ENCODE measurements at places on chromosomes 7 and 10. TPM values are rescaled to one million over a fixed set of nuclear protein-coding genes. Genes with fewer than 3 reads are reported as not detected.
A peak's percentile ranks its signal among the peaks of the same experiment; 100 is the strongest.

DNA sequence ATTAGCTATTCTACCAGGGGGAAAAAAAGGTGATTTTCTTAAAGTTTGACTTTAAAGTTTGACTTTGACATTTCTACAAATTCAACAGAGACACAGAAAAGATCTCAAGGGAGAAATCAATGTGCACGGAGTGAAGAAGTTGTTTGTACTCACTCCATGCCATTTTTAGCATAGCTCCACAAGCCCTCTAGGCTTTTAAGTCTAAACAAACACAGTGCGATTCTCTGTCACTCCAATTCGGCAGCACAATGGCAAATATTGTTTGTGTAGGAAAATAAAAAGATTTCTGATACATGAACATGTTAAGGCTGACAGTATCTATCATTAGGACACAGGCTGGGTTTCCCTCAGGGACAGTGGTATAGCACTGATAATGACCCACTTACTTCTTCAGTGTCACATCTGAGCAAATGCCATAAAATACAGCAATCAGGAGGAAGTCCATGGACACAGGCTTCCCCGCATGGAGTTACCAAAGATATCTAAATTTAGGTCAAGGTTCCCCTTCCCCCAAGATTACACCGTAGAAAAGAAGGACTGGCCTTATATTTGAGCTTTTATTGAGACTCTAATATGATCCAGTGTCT, 28.0 kb downstream of the GSAP start:
- peaks cover 15% of the 10 kb centered on the region for H3K4me1 ChIP-seq
- no peak overlapping the region for H3K4me3 ChIP-seq
- H3K27me3 ChIP-seq, result no peaks in the 10 kb centered on the region
- no peak overlapping the region for H3K27ac ChIP-seq

ESYT2 gene
- total RNA-seq, result 69.7 TPM

GRCh38 chr7:121267612-121268011, 61.2 kb upstream of the WNT16 start:
- no peak overlapping the region for H3K4me3 ChIP-seq
- H3K27me3 ChIP-seq, result no peaks in the 10 kb centered on the region
- no peak for DNase-seq
- no peak overlapping the region for H3K27ac ChIP-seq

GRCh38 chr10:61899069-61899531, 2.4 kb upstream of the ARID5B start:
- no peaks in the 10 kb centered on the region for H3K27me3 ChIP-seq
- peaks cover 3% of the 10 kb centered on the region for H3K4me1 ChIP-seq
- DNase-seq, result no peak

NANOS1 gene
- 1.0 TPM for total RNA-seq

GRCh38 chr7:24440892-24441291, 132.4 kb upstream of the PALS2 start:
- no peaks in the 10 kb centered on the region for H3K27me3 ChIP-seq
- no peak overlapping the region for H3K27ac ChIP-seq
- H3K4me1 ChIP-seq, result no peaks in the 10 kb centered on the region
- H3K4me3 ChIP-seq, result no peak overlapping the region
- H3K36me3 ChIP-seq, result no peaks in the 10 kb centered on the region

CLRN3 gene
- not detected for total RNA-seq

GRCh38 chr7:27665531-27665930, 2.8 kb upstream of the HIBADH start:
- H3K4me3 ChIP-seq, result no peak overlapping the region
- H3K4me1 ChIP-seq, result no peaks in the 10 kb centered on the region
- H3K27me3 ChIP-seq, result no peaks in the 10 kb centered on the region

- no peaks in the 10 kb centered on the region for H3K36me3 ChIP-seq
- no peak overlapping the region for H3K4me3 ChIP-seq
- no peaks in the 10 kb centered on the region for H3K27me3 ChIP-seq
Measured at GRCh38 chr7:116577320-116577871, 52.6 kb downstream of the CAV1 start.

- H3K4me1 ChIP-seq, result no peaks in the 10 kb centered on the region
- no peaks in the 10 kb centered on the region for H3K27me3 ChIP-seq
- H3K36me3 ChIP-seq, result no peaks in the 10 kb centered on the region
- no peak overlapping the region for H3K27ac ChIP-seq
Measured at GRCh38 chr10:49844775-49845595, 82.9 kb upstream of the OGDHL start.

DNA sequence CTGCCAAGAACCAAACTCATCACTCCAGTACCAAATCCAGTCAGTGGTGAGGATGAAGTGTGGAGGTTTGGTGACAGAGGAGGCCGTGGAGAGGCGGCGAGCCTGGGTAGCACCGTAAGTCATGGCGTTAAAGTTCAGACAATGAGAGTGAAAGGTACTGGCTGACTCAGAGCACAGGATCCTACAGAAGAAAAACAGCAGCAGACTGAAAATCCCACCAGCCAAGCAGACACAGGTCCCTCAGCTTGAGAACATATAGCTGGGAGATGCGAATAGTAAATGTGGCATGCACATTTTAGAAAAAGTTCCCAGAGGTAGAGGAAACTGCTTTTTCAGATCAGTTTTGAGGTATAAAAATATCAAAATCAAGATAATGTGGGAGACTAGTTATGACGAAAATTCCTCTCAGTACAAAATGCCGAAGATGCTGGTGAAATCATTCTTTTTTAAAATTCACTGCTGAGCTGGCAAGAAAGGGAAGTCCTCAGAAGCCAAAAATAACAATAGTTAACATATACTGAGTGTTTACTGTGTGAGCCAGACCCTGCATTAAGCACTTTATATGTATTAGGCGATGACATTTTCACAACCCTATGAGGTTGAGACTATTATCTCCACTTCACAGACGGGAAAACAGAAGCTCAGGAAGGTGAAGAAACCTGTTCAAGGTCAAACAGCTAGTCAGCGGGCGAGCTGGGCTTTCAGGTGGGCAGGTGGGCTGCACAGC, 20.9 kb downstream of the PARP12 start:
- no peak overlapping the region for H3K4me3 ChIP-seq
- H3K27me3 ChIP-seq, result no peaks in the 10 kb centered on the region
- no peak for DNase-seq
- no peaks in the 10 kb centered on the region for H3K4me1 ChIP-seq
- H3K36me3 ChIP-seq, result peaks cover 96% of the 10 kb centered on the region
- H3K27ac ChIP-seq, result no peak overlapping the region

TAS2R41 gene
- not detected for total RNA-seq

GRCh38 chr7:15015545-15016314, 113.2 kb upstream of the DGKB start:
- DNase-seq, result peak; percentile 45
- no peak overlapping the region for H3K27ac ChIP-seq
- no peaks in the 10 kb centered on the region for H3K36me3 ChIP-seq
- no peaks in the 10 kb centered on the region for H3K27me3 ChIP-seq
- H3K4me3 ChIP-seq, result no peak overlapping the region

ITIH5 gene
- total RNA-seq, result 9.7 TPM

SPDYE18 gene
- 0.81 TPM for total RNA-seq

DNA sequence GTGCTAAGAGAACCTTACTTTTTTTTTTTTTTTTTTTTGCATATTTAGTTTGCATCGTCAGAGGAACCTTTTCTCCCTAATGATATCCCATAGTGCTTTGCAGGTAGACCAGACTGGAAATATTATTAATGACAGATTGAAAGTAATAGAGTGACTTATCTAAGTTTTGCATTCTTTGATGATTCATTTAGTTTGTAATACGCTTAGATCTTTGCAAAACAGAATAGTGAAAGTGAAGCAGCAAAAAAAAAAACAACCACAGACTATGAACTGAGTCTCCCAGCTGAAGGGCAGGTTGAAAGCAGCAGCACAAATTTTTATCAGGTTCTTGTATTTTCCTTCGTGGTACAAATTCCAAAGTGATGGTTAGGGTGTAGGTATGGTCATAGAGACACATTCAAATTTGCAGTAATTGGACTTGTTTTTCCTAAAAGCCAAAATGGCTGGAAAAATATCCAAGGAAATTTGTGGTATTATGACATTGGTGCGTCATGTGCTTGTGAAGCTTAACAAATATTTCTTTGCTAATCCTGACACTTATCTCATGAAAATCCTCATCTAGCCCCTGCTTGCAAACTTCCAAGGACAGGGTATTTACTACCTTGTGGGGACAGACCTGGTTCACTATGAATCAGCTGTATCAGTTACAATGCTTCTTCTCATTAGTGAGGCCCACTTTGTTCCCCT, 81.8 kb upstream of the CREB5 start:
- H3K4me1 ChIP-seq, result no peaks in the 10 kb centered on the region
- H3K27ac ChIP-seq, result no peak overlapping the region
- no peaks in the 10 kb centered on the region for H3K27me3 ChIP-seq
- no peaks in the 10 kb centered on the region for H3K36me3 ChIP-seq
- DNase-seq, result no peak

DNA sequence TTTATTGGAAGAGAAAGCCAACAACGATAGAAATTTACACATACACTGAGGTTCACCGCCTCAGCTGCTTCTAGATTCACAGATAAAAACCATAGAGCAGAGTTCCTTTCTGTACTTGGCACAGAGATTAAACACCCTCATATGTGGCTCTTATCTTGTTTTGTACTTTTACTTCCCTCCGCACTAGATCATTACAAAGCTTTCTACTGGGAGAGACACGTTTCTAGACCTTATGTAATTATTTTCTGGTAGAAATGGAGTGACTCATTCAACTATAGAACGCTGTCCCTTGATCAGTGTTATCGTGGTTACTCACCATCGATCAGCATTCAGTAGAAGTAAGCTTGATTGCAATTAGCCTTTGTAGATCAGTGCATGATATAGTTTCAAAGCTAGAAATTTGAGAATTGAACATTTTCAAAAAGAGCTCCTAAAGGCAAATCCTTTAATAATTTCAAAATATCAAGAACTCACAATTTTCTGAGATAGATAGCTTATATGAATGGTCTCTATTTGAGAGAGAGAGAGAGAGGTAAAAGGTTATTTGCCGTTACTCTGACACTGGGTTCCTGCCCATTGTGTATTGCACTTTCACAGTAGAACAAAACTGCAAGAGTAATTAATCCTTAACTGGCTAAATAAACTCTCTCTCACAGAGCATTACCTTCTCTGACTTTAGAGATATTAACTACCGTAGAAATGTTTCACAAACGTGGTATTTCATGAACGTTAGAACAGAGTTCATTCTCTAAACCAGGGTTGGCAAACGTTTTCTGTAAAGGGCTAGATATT, 26.1 kb upstream of the DNAJC1 start:
- no peak overlapping the region for H3K27ac ChIP-seq
- H3K4me1 ChIP-seq, result no peaks in the 10 kb centered on the region
- DNase-seq, result no peak
- H3K36me3 ChIP-seq, result no peaks in the 10 kb centered on the region
- H3K27me3 ChIP-seq, result no peaks in the 10 kb centered on the region

- no peaks in the 10 kb centered on the region for H3K4me1 ChIP-seq
- H3K36me3 ChIP-seq, result no peaks in the 10 kb centered on the region
- no peak overlapping the region for H3K27ac ChIP-seq
- no peaks in the 10 kb centered on the region for H3K27me3 ChIP-seq
Measured at GRCh38 chr10:132724446-132724845, 61.5 kb downstream of the NKX6-2 start.

- peaks cover 100% of the 10 kb centered on the region for H3K36me3 ChIP-seq
- H3K4me3 ChIP-seq, result no peak overlapping the region
- peaks cover 7% of the 10 kb centered on the region for H3K4me1 ChIP-seq
- no peaks in the 10 kb centered on the region for H3K27me3 ChIP-seq
Measured at GRCh38 chr7:139588632-139589031, 65.1 kb downstream of the CLEC2L start.

- peaks cover 71% of the 10 kb centered on the region for H3K4me1 ChIP-seq
- no peaks in the 10 kb centered on the region for H3K27me3 ChIP-seq
- H3K27ac ChIP-seq, result peak overlapping the region; percentile 99
- no peaks in the 10 kb centered on the region for H3K36me3 ChIP-seq
- peak overlapping the region; percentile 97 for H3K4me3 ChIP-seq
Measured at GRCh38 chr7:131106681-131107336, 220.9 kb upstream of the MKLN1 start.

CCDC3 gene
- 7.8 TPM for total RNA-seq

DNA sequence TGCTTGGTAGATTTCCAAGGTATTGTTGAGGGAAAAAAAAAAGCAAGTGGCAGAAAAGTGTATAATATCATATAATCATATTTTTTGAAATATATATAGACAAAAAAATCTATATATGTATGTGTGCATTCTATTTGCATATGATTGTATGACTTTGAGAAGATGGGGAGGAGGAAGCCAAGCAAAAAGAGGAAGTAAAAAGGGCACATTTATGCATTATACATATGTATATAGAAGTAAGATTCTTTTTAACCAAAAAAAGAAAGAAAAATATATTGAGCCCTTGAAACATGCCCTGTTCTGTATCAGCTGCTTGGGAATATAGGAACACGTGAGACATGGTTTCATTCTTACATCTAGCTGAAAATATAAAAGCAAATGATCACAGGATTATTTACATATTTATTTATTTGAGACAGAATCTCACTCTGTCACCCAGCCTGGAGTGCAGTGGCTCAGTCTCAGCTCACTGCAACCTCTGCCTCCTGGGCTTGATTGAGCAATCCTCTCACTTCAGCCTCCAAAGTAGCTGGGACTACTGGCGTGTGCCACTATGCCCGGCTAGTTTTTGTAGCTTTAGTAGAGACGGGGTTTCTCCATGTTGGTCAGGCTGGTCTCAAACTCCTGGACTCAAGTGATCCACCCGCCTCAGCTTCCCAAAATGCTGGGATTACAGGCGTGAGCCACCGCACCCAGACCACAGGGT, 18.0 kb upstream of the SLF2 start:
- peaks cover 54% of the 10 kb centered on the region for H3K27me3 ChIP-seq
- H3K4me3 ChIP-seq, result no peak overlapping the region
- no peaks in the 10 kb centered on the region for H3K4me1 ChIP-seq
- no peak for DNase-seq

ARHGEF35 gene
- total RNA-seq, result 1.0 TPM

DNA sequence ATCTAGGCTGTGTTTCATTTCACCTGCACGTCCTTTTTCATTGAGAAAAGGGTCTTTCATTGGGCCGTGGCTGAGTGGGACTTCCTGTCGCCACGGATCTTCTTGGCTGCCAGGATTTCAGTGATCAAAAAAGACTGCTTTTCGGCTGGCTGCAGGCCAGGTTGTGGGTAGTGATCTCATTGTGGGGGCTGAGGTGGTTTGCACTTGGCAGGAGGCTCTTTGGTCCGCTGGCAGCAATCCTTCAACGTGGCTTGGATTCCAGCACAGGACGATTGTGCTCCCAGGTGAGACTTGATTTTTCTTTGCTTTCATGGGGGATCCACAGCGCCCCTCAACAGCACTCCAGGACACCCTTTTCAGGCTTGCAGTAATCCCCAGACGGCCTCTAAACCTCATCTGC, 29.0 kb upstream of the ZNF273 start:
- no peaks in the 10 kb centered on the region for H3K36me3 ChIP-seq
- H3K4me3 ChIP-seq, result no peak overlapping the region
- DNase-seq, result no peak

DNA sequence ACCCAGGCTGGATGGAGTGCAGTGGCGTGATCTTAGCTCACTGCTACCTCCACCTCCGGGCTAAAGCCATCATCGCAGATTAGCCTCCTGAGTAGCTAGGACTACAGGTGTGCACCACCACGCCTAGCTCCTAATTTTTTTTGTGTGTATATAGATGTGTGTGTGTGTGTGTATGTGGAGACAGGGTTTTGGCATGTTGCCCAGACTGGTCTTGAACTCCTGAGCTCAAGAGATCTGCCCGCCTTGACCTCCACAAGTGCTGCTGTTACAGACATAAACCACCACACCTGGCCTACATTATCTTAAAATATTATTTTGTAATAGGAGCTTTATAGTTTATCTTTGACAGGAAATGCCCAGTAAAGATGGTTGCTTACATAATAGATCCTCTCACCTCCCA, 25.0 kb downstream of the FOXP2 start:
- H3K36me3 ChIP-seq, result no peaks in the 10 kb centered on the region
- DNase-seq, result no peak
- H3K27me3 ChIP-seq, result no peaks in the 10 kb centered on the region
- no peak overlapping the region for H3K4me3 ChIP-seq

- H3K27me3 ChIP-seq, result peaks cover 33% of the 10 kb centered on the region
- no peak overlapping the region for H3K27ac ChIP-seq
- H3K36me3 ChIP-seq, result no peaks in the 10 kb centered on the region
- DNase-seq, result peak; percentile 82
- H3K4me1 ChIP-seq, result peaks cover 19% of the 10 kb centered on the region
Measured at GRCh38 chr10:101018600-101019439, 12.1 kb downstream of the PDZD7 start.

Data from left lung (tissue), 14 donors.